NCI-H1930 (cell line): ENCODE measurements at places on chromosomes 7 and 10.
A peak's percentile ranks its signal among the peaks of the same experiment; 100 is the strongest.

- no peak for DNase-seq
These were observed 288.8 kb downstream of the CAMK1D start for GRCh38 chr10:12638103-12638502.

- DNase-seq, result no peak
These were observed 576.3 kb downstream of the GFRA1 start for GRCh38 chr10:115696747-115697146.

DNA sequence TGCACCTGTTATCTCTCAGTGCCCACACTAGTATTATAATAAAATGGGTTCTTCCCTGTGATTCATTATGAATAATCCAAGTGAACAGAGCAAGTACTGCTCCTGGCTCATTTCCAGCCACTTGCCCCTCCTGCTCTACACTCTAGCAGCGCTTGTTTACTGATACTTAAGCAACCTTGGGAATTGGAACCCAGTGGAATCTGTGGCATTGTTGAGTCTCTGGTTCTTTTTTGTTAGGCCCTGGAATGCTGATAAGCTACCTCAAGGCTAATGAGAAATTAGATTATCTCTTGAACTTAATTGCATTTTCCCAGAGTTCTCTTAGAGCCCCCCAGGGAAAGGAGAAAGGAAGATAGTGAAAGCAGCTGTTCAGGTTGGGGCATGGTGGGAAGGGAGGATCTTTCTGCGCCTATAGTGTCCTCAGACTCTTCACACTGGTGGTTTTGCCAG lies 34.0 kb downstream of the PRKAR2B start:
- no peak for DNase-seq

DNA sequence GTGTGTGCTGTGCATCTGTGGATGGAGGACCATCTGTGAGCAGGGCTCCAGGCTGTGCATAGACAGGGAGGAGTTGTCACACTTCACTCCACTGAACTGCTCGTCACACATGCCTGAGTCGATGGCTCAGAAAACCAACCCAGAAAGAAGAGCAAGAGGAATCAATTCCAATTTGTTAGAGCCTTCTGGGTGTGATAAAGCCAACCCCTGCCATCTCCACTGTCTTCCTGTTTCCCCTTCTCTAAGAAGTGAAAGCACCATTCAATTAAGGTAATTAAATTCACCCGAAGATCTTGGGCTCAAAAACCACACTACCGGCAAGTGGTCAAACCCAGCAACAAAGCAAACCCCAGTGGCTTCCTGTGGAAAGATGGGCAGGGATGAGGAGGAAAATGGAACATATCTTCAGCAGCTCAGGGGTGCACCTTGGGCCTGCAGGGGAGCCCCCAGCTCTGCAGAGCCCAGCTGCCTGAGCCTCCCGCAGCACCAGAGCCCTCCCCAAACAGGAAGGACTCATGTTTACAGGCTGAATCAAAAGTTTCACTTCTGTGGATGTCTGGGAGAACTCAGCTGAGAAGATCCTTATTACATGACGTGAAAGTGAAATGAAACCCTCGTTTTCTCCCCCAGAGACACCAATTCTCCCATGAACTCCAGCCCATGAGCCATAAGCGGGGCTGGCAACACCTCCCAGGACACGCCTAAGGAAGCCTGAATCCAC lies 10.9 kb downstream of the C10orf71 start:
- DNase-seq, result no peak

- DNase-seq, result no peak
These were observed 170.5 kb downstream of the HIBADH start for GRCh38 chr7:27492224-27492623.

- DNase-seq, result no peak
These were observed 575.3 kb downstream of the IPMK start for GRCh38 chr10:57692255-57692980.

- no peak for DNase-seq
These were observed 2.8 kb downstream of the TET1 start for GRCh38 chr10:68562661-68563570.

DNA sequence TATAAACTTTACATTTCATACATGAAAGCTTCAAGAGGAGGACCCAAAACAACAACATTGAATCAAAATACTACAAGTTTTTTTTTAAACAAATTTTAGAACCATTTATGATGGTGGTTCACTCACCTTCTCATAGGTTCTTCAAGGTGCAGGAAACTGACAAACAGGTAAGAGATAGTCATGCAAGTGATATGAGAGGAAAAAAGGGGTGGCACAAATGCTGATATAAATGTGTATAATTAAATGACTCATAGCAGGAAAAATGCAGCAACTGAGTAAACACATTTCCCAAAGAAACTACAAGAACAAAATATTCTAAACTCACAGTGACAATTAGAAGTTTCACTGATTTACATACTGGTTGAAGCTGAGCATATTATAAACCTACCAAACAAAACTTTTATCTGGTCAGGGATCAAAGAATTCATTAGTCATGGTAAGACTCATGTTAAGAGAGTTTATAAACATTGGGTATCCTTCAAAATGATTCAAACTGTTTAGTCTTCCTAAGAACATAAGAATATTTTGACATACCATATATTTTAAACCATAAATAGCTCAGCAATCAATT lies 14.1 kb downstream of the ZWINT start:
- no peak for DNase-seq

GRCh38 chr7:70372768-70373515 lies 759.0 kb upstream of the GALNT17 start:
- peak; percentile 45 for DNase-seq

DNA sequence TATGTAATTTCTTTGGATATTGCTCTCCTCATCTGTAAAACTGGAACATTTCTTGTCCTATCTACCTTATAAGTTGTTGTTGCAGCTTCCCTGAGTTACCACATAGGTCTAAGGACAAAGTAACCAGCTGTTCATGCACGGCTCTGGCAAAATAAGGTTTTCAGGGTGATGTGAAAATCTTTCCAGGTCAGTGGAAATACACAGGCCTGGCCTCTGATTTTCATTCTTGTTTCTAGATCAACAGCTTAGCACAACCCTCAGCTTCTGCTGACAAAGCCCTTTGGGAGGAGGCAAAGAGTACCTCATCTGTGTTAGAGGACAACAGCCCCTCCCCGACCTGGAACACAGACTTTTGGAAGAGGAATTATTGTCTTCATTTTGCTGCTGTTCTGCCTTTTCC lies 117.5 kb upstream of the AGK start:
- DNase-seq, result no peak

DNA sequence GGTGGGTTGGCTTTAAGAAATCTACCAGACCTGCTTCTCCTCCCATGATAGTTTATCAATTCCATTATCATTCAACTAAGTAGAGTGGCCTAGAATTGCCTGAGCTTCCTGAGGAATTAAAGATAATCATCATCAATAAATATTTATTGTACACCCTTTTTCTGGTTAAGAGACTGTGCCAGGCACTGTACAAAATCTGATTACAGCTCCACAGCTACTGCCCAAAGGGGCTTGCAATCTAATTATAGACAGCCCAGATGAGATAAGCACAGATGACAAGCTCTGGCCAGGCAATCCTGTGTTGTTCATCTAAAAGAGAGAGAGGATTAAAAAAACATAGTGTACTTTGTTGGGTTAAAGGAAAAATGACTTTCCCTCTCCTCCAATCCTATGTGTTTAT lies 586.4 kb downstream of the GATA3 start:
- DNase-seq, result no peak

DNA sequence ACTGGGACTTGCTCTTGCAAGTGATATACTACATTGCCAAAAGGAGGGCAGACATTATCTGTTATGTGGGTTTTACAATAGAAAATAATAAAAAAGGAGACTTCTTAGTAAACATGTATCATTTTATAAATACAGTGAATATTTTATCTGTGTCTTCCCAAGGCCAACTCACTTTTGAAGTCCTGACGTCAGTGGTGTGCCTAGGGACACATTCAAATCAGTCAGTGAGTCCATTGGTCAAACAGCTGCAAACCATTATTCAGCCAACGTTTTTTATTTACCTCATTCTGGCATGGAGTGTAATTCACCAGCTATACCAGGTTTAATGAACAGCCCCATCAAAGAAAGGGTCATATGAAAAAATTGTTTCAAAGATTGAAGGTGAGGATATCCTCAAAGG lies 263.7 kb downstream of the IPMK start:
- DNase-seq, result no peak

- no peak for DNase-seq
These were observed 99.6 kb downstream of the C10orf90 start for GRCh38 chr10:126570621-126571602.

- no peak for DNase-seq
These were observed 1172.3 kb upstream of the LRRTM3 start for GRCh38 chr10:65753532-65753931.

DNA sequence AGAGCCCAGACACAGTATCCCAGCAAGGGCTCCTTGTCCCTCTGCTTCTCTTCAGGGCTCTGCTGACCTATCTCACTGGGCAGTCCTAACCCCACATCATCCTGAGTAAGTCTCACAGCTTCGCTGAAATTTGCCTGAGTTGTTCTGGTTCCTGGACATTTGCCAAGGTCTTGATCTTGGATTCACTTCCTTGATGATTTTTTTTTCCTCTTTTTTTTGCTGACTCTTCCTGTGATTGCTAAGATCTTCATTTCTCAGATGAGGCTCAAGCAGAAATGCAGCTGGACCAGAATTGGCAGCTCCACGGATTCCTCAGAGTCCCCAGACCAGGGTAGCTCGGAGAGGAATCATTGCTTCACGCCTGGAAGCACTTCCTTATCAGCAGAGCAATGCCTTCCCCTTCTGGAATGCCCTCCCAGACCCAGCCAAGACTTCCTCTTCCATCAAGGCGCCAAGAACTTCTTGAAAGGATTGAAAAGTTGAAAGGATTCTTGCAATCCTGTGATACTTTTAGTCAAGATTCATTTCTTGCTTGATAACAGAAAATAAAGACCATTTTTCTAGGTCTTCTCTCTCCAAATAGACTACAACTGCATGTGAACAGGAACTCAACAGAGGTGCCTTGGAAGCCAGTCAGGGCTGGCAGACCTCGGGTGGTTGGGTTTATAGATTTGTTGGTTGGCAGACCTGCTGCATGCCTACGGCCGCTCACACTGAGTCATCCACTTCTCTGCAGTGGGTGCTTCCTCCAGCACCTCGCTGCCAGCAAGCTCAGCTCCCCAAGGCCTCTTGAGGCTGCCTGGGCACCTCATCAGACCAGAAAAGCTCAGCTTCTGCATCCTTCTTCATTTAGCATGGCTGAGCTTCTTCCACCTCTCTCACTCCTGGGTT lies 8.8 kb upstream of the AFAP1L2 start:
- no peak for DNase-seq

DNA sequence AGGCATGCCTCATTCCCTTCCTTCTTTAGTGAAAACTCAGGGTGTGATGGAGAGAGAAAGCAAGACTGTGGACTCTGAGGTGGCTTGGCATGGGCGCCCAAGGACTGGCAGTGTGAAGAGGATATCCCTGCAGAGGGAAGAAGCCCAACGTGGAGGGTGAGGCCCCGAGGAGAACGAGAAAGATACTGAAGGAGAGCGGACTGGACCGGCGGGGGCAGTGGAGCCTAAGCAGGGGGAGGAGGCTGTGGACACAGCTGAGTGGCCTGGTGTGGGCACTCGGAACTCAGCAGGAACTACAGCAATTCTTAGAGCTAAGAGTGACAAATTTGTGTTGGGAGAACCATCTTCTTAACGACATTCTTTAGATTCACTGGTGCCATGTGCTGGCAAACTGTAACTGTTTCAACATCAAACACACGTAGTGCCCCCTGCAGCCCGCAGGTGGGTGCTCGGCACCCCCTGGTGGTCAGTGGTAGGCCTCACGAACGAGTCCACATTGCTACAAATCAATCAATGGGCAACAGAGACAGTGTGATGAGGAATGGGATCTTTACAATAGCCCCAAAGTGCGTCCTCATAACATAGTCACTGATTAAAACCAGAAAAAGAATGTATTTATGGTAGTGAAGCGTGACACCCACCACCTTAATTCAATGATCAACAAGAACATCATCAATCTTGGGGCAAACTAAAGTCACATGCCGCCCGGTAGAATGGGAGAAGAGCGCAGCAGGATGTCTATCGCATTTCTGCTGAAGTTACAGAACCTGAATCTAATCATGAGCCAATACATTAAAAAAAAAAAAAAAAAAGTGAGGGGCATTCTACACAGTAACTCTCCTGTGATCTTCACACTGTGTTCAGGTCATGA lies 2.0 kb upstream of the SFTPA1 start:
- no peak for DNase-seq

GRCh38 chr7:137576481-137576880 lies 232.9 kb upstream of the PTN start:
- DNase-seq, result no peak

DNA sequence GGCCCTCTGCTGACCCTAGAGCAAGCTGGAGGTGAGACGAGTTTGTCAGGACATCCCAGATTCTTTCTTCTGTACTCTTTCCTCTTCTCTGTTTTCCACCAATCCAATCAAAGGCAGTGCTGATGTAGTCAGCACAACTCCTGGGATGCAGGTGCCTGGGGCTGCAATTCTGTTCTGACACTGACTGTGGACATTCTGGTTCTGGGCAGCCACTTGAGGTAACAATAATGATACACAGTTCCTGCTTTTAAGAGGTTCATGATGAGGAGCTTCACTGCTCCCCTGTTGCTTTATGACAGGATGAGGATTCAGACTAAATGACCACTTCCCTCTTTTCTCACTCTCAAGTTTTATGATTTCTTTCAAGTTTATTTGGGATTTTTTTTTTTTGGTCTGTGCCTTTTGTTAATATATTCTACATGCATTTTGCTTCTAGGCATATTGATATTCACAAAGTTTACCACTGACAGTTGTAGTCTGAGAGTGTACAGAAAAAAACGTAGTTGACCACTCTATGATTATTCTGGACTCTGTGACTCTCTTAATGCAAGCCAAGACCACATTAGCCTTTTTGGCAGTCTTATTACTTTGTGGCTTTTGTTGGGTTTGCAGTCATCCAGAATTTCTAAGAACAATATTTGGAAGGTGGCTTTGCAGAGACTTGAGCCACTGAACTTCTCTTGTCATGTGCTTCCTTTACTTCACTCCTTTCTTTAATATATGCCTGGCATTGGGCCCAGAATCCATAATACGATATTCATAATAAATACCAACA lies 247.6 kb downstream of the AUTS2 start:
- no peak for DNase-seq

GRCh38 chr7:111535142-111535870 lies 27.0 kb downstream of the IMMP2L start:
- no peak for DNase-seq

GRCh38 chr10:78162853-78163252 lies 129.2 kb downstream of the RPS24 start:
- no peak for DNase-seq

DNA sequence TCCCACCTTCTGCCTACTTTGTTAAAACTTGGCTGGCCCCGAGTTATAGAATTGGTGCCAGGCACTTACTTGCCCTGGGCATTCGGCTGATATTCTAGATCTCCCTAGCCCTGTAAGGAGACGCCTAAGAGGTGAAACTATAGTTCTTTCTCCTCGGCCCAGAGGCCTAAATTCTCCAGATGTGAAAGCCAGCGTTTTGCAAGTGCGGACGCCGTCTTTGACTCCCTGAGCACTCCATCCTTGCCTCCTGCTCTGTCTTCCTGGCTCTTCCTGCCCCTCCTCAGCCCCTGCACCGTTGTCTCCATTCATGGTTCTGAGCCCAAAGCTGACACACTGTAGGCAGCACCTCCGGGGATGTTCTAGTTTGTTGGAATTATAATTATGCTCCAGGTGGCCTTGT lies 11.2 kb downstream of the SMKR1 start:
- no peak for DNase-seq

- no peak for DNase-seq
These were observed 30.2 kb downstream of the ALOX5 start for GRCh38 chr10:45404087-45404769.
